Psoas muscle (tissue), 8 donors: ENCODE measurements at places on chromosomes 13 and 19. TPM values are rescaled to one million over a fixed set of nuclear protein-coding genes. Genes with fewer than 3 reads are reported as not detected.

Gene LYPD5
- polyA plus RNA-seq, result 0.22 TPM

DNA sequence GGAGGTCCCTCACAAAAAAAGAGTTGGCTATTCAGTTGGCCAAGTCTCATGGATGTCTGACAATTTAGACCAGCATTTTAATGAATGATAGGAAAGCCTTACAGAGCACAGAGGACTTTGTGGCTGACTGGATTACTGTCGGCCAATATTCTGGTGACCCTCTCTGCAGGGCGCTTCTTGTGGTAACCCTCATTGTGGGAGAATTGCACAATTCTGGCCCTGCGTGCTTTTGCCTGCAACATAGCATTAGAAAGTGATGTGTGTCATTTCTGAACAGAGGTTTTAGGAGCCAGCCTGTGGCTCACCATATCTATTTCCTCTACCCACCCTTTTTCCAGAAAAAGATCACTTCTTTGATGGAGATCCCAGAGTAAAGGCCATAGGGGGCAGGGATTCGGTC, 71.4 kb downstream of the EFNB2 start:
- DNase-seq, result no peak

Gene ANGPTL8
- polyA plus RNA-seq, result 14.6 TPM

DNA sequence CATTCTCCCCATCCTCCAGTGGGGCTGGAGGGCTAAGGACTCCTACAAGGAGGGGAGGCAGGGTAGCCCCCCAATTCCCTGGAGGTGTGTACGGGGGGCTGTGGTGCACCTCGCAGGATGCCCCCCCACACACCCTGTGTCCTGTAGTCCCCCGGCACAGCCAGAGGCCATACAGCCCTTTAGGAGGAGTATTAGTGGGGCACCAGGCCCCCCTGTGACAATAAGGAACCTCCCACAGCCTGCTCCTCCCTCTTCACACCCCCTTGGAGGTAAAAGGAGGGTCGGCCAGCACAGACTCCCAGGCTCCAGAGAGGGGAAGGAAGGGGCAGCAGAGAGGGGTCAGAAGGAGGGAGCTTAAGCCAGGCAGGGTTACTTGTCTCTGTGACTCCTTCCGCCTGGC, at the start of gene NANOS3:
NANOS3 (plus strand) TSS at position 301 of the 400 bp plus-strand sequence. CDS start 115 bp downstream, outside the sequence.
- no peak for DNase-seq

DNA sequence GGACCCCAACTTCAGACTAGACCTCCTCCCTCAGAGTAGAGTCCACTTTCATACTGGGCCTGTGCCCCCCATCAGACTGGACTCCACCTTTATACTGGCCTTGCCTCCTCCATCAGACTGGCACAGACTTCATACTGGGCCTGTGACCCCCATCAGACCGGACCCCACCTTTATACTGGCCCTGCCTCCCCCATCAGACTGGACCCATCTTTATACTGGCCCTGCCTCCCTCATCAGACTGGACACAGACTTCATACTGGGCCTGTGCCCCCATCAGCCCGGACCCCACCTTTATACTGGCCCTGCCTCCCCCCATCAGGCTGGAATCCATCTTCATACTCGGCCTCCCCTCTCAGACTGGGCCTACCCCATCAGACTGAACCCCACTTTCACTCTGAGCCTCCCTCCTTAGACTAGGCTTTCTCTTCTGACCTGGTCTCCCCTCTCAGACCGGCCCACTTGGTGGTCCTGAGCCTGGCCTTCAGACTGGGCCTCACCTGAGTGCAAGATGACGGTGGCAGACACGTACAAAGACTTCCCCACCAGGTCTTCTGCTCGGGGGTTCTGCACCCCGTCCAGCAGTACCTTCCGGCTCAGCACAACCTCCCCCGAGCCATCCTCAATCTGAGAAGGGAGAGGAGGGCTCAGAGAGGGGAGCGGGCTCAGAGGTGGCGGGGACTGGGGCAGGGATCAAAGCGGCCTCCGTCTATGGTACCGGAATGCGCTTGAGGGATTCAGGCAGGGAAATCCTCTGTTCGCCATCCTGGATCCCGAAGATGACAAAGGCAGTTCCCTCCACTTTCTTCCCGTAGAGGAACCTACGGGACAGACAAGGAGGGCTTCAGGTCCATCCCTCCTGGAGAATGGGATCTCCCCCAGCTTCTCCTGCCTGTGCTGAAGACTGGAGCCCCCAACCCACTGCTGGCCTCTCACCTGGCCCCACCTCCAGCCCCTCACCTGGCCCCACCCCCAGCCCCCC, 7.5 kb downstream of the C3 start:
- no peak for DNase-seq

- no peak for DNase-seq
These were observed 53.0 kb downstream of the NUFIP1 start for GRCh38 chr13:44936246-44936645.
